Central memory CD4-positive, alpha-beta T cell (primary cell): ENCODE measurements at places on chromosomes 2 and 18.

DNA sequence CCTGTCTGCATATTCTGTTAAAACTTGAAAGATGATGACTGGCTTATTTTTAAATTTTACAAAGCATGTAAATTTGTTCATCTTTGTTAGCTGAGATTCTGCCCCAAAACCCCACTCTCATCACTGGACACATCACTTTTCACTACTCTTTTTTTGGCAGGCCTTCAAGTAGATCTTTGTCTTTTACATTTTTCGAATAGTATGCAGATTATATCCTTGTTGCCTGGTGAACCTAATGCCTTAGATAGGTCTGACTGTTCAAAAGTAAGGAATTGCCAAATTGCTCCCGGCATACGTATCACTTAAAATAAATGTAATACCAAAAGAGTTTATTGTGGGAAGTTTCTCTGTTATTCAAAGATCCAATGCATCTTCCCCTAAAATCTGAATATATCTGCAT lies 303.3 kb downstream of the XIRP2 start:
- no peak for DNase-seq

DNA sequence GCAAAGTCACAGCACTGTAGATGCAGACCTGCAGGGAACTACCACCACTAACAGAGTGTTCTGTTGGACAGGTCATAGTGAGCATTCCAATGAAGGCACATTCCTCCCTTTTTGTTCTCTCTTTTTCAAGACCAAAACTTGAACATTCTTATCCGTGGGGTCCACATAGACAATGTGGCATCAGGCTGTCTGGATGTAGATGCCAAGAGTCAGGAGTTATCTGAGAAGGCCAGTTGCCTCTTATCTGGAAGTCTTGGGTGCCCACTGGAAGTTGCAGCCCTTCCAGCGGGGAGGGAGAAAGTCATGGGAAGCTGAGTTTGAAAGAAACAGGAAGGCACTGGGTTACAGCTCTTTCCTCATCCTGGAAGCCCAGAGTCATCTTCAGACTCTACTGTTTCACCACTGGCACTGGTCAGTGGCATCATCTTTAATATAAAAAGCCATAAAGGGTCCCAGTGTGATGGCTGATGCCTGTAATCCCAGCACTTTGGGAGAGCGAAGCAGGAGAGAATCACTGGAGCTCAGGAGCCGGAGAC lies 61.4 kb downstream of the FAM161A start:
- DNase-seq = no peak

GRCh38 chr18:69490813-69491212 lies 90.1 kb downstream of the DOK6 start:
- no peak for DNase-seq

DNA sequence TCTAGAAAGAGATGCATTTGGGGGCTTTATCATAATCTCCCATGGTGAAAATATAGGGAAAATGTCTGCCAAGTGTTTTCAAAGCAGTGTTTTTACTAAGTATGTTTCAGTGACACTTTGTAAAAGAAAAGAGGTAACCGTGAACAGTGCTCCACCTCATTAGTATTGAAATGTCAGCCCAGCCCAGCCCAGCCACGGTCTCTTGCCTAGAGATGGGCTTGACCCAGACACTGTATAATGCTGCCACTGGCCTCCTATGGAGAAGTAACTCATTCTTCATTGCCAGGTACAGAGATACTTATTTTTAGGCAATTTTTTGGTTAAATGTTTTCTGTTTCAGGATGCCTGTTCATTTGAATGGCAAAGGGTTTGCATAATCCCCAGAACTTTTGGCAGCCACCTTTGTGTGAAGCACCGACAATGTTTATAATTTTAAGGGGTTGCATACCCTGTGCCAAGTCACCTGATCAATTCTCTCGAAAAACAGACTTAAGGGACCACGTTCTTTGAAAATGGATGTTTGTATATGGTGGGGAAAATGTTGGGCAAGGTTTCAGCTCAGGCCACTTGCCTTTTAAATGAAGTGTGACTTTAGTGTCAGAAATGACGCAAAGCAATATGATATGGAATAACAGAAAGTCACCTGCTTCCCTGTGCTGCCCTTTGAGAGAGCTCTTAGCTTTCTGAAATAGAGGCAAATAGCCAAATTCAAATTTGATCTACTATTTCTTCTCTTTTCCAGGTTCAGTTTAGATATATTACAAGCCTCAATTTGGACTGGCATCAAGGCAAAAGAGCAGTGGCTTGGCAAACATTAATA lies 314.5 kb upstream of the RGPD4 start:
- DNase-seq = no peak

GRCh38 chr18:35707247-35707646 lies 125.7 kb downstream of the GALNT1 start:
- no peak for DNase-seq

DNA sequence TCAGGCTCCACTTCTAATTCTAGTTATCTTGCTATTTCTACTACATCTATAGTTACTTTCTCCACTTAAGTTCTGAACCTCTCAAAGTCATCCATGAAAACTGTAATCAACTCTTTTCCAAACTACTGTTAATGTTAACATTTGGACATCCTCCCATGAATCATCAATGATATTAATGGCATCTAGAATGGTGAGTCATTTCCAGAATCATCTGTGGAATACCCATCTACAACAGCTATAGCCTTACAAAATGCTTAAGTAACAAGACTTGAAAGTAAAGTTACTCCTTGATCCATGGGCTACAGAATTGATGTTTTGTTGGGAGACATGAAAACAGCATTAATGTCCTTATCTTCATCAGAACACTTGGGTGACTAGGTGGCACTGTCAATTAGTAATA lies 35.4 kb downstream of the BARD1 start:
- no peak for DNase-seq

DNA sequence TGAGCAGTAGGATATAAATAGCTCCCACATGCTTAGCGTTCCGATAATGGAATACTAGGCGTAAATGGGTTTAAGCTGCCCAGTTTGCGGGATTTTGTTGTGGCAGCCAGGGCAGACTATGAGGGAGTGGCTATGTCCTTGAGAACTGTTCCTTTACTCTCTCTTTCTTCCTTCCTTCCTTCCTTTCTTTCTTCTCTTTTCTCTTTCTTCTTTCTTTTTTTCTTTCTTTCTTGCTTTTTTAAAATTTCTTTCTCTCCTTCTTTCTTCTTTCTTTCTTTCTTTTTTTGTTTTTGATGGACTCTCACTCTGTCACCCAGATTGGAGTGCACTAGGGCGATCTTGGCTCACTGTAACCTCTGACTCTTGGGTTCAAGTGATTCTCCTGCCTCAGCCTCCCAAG lies 9.1 kb upstream of the PRELID3A start:
- no peak for DNase-seq

DNA sequence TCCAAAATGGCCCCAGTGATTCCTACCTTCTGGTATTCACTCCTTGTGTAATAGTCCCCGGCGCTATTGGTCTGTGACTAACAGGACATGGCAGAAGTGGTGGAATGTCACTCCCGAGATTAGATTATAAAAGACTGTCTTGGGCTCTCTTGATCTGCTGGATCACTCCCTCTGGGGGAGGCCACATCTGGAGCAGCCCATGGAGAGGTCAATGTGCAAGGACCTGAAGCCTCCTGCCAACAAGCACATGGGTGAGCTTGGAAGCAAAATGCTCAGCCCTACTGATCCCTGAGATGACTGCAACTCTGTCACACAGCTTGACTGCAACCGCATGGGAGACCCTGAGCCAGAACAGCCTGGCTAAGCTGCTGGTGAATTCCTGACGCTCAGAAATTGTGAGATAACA lies 94.3 kb upstream of the GLI2 start:
- no peak for DNase-seq

DNA sequence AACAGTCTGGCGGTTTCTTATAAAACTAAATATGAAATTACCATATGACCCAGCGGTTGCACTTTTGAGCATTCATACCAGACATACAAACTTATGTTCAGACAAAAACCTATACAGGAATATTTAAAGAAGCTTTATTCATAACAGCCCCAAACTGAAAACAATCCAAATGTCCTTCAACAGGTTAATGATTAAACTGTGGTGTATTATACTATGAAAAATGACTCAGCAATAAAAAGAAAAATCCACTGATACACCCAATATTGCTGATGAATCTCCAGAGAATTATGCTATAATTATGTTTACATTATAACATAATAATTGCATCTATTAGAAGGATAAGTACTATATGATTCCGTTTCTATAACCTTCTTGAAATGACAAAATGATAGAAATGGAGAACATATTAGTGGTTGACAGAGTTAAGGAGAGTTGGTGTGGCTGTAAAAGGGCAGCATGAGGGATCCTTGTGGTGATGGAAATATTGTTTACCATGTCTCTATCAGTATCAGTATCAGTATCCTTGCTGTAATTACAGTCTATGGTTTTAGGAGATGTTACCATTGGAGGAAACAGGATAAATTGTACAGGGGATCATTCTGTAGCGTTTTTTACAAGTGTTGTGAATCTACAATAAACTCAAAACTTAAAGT lies 127.1 kb downstream of the DSC3 start:
- DNase-seq = no peak

- no peak for DNase-seq
Measured at GRCh38 chr2:236677368-236677767, 107.7 kb downstream of the ACKR3 start.

DNA sequence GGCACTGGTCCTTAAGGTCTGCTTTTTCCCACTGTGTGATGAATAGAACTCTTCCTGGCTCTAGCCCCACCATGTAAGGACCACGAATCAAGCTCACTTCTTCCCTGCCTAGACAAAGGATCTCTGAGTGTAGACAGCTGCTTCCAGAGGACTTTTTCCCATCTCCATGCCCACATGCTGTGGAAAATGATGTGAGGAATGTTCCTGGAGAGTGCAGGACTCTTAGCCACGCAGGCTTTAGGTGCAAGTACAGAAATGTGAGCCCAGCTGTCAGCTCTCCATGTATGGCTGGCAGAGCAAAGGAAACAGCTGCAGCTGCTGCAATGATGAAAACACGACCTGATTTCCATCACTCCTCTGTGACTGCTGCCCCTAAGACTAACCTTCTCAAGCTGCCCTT lies 35.5 kb downstream of the NXPH2 start:
- no peak for DNase-seq

- no peak for DNase-seq
Measured at GRCh38 chr2:43328133-43328532, 101.7 kb upstream of the ZFP36L2 start.

DNA sequence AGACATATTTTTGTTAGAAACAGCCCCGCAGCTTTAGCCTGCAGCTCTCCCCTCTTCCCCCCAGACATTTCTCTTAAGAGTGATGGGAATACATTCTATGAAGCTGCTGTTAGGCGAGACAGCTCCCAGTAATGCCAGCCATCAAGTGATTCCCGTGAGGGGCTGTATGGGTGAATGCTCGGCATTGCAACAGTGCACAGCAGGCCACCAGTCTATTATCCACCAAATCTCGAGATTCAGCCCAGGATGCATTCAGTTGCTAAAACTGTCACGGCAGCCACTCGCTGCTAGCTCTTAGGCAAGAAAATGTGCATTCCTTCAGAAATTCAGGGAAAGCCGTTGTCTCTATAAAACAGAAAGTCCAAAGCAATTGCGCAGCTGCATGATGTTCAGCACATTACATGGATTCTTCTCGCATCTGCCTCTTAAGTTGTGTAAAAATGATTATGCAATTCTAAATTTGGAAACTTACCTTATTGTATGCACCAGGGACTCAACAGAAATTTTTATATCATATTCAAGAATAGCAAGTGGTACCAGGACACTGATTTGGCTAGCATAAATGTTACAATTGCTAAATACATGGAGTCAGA lies 211.3 kb upstream of the ARL4C start:
- DNase-seq = no peak
